CD4-positive, CD25-positive, alpha-beta regulatory T cell (primary cell): ENCODE measurements at places on chromosomes 2 and 18. TPM values are rescaled to one million over a fixed set of nuclear protein-coding genes. Genes with fewer than 3 reads are reported as not detected.

The ACMSD gene
- not detected for total RNA-seq

The TMSB10 gene
- total RNA-seq, result 2,468 TPM

The SCYGR4 gene
- not detected for total RNA-seq

The NR4A2 gene
- total RNA-seq, result 398 TPM

The TIMM21 gene
- 15.6 TPM for total RNA-seq

The PPP1R1C gene
- not detected for total RNA-seq

The ACOXL gene
- total RNA-seq, result not detected
